Thoracic aorta (tissue), 2 donors: ENCODE measurements at places on chromosomes 1 and 21.

DNA sequence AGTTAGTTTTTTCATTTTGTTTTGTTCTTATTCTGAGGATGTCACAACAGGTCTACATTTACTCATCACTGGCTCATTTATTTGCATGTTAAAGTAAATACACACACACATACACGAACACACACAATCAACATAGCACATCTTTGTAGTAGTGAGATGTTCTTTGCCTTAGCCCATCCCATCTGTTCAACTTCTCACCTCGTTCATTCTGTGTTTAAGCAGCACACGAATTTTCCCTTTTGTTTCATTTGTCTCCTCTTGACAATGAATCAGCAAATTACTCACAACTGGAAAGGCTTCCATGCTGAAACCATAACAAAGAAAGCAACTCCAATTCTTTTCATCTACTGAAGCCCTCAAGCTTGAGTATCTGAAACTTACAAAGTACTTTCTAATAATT lies 133.3 kb upstream of the CHRM3 start:
- DNase-seq = no peak

GRCh38 chr1:152924191-152924590 lies 15.8 kb downstream of the IVL start:
- DNase-seq = no peak

DNA sequence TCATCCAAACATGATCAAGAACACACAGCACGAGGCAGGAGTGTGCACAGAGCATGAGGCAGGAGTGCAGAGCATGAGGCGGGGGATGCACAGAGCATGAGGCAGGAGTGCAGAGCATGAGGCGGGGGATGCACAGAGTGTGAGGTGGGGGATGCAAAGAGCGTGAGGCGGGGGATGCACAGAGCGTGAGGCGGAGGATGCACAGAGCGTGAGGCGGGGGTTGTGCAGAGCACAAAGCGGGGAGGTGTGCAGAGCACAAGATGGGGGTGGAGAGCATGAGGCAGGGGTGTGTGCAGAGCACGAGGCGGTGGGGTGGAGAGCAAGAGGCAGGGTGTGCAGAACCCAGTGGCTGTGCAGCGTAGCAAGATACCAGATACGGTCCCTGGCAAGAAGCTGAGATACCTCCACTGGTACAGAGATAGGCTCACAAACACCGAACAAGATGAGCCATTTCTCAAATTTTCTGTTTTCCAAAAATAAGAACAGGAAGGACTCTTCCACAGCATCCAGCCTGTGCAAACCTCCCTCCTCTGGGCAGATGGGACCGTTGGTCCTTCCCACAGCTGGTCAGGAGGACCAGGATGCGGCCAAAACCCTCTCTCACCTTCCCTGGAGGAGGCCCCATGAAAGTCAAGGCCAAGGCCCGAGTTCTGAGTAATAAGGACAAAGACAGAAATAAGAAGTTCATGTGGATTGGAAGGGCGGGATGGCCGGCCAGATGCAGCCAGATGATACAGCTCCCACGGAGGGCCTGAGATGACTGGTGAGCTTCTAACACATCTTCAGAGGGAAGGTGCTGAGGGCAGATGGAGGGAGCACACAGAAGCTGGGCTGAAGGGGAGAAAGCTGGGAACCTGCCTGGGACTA lies 12.0 kb downstream of the SPATC1L start:
- DNase-seq = no peak

DNA sequence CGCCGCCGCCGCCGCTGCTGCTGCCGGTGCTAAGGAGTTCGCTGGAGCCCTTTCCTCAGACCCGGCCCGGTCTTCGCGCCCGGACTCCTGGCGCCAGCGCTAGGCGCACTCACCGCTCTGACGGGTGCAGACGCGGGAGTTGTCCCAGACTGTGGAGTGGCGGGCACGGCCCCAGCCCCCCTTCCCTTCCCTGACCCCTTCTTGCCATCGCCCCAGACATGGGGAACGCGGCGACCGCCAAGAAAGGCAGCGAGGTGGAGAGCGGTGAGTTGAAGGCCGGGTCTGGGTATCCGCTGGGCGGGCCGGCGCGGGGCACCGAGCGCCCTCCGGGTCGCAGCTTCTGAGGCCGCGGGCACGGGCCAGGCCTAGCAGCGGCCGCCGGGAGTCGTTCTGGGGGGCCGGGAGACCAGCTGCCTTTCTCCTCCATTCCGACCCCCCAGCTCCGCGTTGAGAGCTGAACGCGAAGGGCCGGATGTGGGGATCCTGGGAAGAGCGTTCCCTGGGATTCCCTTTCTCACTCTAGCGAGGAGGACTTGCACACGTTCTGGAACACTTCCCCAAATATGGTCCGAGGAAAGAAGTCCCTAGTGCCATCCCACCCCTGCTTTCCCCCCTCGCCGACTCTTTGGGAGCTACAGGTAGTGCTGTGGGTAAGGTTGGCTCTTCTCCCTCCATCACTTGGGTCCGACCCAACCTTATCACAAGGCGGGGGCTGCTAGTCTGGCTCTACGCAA lies 65.8 kb upstream of the PRKACB start:
- DNase-seq = no peak

DNA sequence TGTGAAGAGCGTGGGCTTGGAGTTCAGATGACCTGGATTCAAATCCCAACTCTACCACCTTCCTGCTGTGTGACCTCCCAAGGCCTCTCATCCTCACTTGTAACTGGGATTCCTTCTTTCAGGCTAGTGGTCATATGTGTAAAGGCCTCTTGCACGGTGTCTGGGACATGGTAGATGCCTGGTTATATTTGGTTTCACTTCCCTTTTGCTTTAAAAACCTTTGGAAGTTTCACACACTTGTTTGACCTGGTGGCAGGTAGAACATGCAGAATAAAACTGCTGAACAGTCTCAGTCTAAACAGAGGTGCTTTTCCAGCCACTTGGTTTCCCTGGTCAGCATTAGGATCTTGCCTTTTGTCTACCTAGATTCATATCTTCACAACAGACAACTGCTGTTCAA lies 37.0 kb upstream of the RCAN3 start:
- no peak for DNase-seq

DNA sequence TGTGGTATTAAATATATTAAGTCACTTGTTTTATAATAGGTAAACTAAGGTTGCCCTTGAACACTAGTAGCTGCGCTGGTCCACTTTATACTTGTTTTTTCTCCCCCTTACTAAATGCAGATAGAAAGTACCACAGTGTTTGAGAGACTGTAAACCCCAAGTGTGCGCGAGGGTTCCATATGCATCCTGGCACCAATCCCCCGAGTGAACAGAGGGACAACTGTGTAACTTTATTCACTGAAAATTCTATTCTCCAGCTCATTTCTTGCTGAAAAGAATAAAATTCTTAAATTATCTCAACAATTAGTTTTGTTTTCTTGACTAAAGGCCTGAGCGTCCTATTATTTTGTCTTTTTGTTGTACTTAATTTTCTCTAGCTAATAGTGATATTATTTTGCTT lies 1.9 kb downstream of the RSRP1 start:
- no peak for DNase-seq

GRCh38 chr1:85571181-85571759 lies 9.3 kb upstream of the CCN1 start:
- DNase-seq = no peak
